ENCODE measurements at places on chromosomes 11 and 22. TPM values are rescaled to one million over a fixed set of nuclear protein-coding genes. Genes with fewer than 3 reads are reported as not detected.

- no peak for DNase-seq
These were observed 2.6 kb upstream of the PATZ1 start for GRCh38 chr22:31348766-31349165.

GRCh38 chr22:45682064-45682463 lies 10.4 kb downstream of the ATXN10 start:
- no peak for DNase-seq

- no peak for DNase-seq
These were observed 38.1 kb upstream of the CSNK2A3 start for GRCh38 chr11:11391169-11391568.

DNA sequence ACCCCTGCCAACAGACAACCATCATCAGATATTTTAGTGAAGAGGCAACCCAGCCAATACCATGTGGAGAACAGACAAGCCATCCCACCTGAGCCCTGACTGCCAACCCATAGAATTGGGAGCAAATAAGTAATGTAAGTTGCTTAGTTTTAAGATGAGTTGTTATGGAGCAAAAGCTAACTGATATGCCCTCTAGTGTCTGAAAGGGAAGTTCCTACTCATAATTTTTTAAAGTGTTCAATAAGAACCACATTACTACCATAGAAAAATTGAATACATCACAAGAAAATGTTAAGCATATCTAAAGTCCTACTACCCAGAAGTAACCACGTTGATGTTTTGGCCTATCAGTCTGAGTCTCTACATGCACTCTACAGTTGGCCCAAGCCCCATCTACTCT lies 50.8 kb upstream of the SLC36A4 start:
- no peak for DNase-seq

KDM4E gene
- polyA plus RNA-seq, result not detected

DNA sequence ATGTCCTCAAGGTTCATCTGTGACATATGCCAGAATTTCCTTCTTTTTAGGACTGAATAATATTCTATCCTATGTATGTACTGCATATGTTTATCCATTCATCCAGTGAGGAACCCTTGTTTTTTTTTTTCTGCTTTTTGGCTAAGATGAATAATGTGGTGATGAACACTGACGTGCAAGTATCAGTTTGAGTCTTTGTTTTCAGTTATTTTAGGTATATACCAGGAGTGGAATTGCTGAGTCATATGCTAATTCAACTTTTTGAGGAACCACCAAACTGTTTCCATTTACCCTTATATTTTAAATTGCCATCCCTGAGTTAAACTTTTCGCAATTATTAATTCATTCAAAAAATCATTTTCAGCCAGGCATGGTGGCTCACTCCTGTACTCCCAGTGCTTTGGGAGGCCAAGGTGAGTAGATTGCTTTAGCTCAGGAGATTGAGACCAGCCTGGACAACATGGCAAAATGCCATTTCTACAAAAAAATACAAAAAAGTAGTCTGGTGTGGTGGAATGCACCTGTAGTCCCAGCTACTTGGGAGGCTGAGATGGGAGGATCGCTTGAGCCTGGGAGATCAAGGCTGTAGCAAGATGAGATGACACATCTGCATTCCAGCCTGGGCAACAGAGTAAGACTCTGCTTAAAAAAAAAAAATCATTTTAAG lies 64.2 kb downstream of the MICAL2 start:
- no peak for DNase-seq

- no peak for DNase-seq
These were observed 38.5 kb downstream of the SIK3 start for GRCh38 chr11:117059611-117060148.

- peak; percentile 22 for DNase-seq
These were observed 15.2 kb upstream of the SORL1-AS1 start for GRCh38 chr11:121467965-121468364.

GRCh38 chr11:64063777-64064176 lies 28.0 kb downstream of the FLRT1 start:
- no peak for DNase-seq

- no peak for DNase-seq
These were observed 81.6 kb downstream of the ZC3H12C start for GRCh38 chr11:110174645-110175310.

- DNase-seq, result no peak
These were observed 12.3 kb downstream of the SLC1A2 start for GRCh38 chr11:35407041-35407440.

HORMAD2 gene
- not detected for polyA plus RNA-seq

DNA sequence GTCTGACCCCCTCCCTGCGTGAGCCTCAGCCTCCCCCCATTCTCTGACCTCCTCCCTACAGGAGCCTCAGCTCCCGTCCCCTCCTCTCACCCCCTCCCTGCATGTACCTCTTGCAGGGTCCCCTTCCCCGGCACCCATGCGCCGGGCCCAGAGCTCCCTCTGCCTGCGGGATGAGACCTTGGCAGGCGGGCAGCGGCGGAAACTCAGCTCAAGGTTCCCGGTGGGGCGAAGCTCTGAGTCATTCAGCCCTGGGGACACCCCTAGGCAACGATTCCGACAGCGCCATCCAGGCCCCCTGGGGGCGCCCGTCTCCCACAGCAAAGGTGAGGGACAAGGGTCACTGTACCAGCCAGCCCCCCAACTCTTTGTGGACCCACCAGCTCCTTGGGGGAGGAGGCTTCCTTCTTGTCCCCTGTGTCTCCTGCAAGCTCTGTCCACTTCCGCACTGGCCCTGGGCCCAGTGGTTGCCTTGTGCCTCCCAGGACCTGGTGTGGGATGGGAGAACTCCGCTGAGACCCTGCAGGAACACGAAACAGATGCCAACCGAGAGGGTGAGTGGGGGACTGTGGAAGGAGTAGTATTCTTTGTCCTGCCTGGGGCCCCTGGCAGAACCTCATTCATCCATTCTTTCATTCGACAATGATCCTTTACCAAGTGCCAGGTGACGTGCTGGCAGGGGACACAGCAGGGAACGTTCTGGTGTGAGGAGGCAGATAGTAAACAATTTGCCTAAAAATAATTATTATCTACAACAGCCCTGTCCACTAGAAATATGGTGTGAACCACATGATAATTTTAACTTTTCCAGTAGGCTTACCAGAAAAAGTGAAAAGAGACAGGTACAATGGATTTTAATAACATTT lies 3.7 kb upstream of the RPS6KA4 start:
- peak; percentile 92 for DNase-seq

Data from small intestine (tissue), 16 donors.